ENCODE measurements at places on chromosomes 5 and 9.

- DNase-seq = no peak
Measured at GRCh38 chr9:92620845-92621244, 49.1 kb downstream of the IPPK start.

GRCh38 chr5:134120386-134121138 lies 6.1 kb downstream of the TCF7 start:
- no peak for DNase-seq

GRCh38 chr5:180975338-180975737 lies 13.3 kb upstream of the BTNL3 start:
- DNase-seq = no peak

DNA sequence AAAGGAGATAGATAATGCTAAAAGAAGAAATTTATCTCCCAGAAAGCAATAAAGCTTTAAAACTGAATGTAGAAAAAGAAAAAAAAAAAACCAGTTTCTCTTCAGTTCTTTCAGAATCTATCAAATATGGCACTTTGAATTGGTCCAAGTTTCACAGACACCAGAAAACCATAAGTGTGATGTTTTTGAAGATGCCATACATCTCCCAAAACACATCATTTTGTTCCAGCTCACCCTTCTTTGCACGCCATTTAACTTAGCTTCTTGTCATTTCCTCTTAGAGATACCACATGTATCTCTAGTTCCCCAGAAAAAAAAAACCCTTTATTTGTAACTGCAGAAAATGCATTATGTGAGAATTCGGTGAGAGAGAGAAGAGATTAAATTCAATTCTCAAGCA lies 46.1 kb upstream of the MAMDC2 start:
- DNase-seq = no peak

DNA sequence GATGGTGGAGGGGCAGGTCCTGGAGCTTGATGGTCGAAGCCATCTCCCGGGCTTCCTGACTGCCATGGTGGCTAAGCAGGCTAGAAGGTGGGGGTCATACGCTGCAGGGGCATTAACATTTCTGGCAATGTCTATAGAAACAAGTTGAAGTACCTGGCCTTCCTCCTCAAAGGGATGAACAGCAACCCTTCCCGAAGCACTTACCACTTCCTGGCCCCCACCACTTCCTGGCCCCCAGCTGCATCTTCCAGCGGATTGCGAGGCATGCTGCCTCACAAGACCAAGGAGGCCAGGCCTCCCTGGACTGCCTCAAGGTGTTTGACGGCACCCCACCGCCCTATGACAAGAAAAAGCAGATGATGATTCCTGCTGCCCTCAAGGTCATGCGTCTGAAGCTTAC lies 97.0 kb upstream of the MOCS2 start:
- no peak for DNase-seq

GRCh38 chr5:92838253-92838652 lies 742.8 kb downstream of the NR2F1-AS1 start:
- no peak for DNase-seq

- peak; percentile 54 for DNase-seq
Measured at GRCh38 chr5:42951293-42951840, 88.8 kb downstream of the ANXA2R start.

DNA sequence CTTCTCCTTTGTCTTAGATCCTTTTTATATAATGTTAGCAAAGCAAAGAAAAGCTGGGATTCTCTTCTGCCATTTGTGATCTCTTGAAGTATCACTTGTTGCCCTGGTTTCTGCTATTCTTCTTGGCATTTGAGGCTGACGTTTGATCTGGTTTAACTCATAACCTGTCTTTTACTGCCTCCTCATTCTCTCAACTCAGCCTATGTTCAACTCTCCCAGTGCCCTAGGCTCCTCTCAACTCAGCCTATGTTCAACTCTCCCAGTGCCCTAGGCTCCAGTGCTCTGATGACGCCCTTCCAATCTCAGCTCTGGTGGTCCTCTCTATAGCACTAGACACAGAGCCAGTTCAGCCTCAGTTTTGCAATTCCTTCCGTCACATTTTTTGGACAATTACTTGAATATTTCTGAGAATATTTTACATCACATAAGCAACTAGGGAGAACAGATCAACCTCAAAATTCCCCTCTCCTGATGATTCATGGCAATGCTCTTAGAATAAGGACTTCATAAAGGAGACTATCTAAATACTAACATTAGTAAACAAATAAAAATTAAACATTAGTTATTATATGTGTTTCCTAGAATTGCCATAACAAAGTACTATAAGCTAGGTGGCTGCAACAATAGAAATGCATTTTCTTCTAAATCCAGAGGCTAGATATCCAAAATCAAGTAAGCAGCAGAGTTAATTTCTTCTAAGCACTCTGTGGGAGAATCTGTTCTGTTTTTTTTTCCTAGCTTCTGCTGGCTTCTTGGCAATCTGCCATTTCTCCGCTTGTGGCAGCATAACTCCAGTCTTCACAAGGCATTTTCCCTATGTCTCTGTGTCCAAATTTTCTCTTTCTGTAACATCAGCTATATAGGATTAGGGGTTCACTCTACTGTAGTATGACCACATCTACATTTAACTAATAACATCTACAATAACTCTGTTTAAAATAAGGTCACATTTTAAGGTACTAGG lies 662.1 kb upstream of the FTMT start:
- no peak for DNase-seq

GRCh38 chr5:178252258-178252657 lies 19.7 kb upstream of the PHYKPL start:
- DNase-seq = no peak

DNA sequence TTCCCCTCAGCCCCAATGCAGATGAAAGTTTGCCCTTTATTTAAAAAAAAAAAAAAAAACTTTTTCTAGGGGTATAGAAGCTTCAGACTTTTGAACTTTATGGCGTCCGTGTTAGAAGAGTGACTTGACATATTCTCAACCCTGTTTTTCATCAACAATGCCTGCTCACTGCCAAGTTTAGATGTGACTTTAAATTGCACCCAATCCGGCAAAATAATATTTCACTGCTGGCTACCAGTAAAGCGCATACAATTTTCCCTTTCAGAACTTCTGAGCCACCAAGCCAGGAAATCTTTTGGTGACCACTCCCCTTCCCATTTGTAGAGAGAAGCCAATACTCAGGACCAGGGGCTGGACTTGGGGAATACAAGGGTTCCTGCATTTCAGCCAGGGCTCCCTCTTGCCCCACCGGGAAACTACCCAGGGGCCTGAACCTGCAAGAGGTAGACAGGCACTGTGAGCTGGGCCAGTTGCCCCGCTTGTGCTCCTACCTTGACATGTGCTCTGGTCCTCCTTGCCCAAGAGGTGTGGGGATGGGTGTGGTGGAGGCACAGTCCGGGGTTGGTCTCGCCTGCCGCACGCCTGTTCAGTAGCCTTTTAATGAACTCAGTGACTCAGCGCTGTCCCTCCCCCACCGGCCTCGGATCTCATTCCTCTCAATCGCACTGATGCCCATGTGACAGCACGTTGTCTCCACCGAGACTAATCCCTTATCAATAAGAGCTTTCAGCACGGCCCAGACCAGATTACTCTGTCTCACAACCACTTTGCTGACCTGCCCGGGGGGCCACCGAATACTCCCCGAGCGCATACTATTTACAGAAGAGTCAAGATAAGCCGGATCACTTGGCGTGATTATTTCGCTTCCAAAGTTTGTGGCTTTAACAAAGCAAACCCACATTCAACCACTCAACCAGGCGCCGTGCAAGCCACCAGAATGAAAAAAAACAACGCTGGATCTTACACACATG lies 226.4 kb downstream of the DCP2 start:
- no peak for DNase-seq

GRCh38 chr5:178818094-178818493 lies 41.7 kb upstream of the ZNF354B start:
- DNase-seq = peak; percentile 13

DNA sequence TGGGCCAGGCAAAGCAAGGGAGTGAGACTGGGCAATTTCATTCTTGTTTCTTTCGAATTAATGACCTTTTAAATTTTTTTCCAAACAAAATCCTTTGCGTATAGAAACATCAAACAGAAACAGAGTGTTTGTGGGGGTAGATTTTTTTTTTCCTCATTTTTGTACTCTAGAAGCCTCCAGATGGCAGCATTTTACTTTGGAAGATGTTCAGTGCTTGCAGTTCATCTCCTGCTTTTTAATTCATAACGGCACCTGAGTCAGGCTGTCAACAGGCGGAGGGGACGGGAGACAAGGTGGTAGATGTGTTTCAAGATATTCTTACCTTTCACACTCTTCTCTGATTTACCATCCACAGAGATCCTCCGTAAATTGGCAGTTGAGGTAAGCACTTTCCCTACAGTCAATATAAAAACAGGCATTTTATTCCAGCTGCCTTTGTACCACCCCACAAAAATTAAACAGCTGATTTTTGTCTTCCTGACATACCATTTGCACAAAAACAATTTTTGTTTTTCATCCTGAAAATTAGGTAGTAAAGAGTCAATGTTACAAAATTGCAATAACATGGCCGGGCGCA lies 99.5 kb upstream of the FBXL17 start:
- DNase-seq = peak; percentile 0

GRCh38 chr5:129506086-129506485 lies 46.0 kb downstream of the ADAMTS19 start:
- no peak for DNase-seq

DNA sequence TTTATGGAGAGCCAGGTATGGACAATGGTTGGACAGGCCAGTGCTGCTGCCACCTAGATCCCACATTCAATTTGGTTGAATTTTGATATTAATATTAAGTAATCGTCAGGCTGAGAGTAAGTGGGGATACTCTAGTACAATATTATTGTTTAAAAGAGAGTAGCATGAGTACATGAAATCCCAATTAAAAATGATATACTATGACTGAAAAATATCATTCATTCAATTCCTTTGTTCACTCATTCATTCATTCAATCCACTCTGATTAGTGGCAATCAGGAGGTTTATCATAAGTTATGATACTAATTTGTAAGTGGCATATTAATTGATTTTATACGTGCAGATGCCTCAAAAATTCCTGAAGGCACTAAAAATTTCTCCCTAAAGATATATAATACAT lies 224.2 kb downstream of the DMRT2 start:
- no peak for DNase-seq

DNA sequence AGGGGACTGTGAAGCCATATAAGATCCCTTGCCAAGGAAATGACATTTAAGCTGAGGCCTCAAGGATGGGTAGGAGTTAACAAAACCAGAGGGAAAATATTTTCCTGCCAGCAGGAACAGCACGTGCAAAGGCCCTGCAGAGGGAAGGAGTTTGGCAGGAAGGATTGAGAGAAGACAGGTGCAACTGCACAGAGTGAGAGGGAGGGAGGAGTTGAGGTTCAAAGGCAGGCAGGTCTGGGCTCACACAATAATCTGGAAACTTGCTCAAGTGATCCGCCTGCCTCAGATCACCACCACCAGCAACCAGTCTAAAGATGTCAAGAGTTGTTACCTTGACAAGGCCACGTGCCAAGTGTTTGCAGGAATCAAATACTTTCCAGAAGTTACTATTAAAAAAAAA lies 31.1 kb upstream of the PWWP2A start:
- DNase-seq = no peak

DNA sequence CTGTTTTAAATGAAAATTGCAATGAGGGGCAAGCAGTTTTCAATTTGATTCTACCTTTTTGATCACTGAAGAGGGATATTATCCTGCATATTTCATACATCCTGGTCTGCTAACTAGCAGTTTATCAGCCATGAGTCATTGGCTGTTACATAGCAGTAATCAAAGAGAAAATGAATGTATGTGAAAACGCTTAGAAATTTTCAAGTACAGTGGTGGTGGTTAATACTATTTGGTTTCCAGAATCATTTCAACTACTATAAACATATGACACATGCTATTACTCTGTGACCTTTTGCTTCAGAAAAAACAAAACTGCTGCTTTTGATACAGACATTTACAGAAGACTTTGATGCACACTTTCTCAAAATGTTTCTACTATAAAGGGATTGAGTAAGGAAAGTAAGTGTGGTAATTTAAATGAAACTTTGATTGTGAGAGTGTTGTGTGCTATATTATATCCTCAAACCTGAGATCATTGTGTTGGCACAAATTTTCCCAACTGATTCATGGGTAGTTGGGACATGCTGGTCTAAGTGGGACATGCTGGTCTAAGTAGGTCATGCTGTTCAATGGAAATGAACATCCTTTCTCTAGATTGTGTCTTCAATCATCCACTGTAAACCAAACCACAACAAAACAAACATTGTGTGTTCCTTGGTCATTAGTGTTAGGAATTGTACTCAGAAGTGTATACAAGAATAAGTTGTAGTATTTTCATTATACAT lies 5.1 kb downstream of the RNF14 start:
- no peak for DNase-seq

DNA sequence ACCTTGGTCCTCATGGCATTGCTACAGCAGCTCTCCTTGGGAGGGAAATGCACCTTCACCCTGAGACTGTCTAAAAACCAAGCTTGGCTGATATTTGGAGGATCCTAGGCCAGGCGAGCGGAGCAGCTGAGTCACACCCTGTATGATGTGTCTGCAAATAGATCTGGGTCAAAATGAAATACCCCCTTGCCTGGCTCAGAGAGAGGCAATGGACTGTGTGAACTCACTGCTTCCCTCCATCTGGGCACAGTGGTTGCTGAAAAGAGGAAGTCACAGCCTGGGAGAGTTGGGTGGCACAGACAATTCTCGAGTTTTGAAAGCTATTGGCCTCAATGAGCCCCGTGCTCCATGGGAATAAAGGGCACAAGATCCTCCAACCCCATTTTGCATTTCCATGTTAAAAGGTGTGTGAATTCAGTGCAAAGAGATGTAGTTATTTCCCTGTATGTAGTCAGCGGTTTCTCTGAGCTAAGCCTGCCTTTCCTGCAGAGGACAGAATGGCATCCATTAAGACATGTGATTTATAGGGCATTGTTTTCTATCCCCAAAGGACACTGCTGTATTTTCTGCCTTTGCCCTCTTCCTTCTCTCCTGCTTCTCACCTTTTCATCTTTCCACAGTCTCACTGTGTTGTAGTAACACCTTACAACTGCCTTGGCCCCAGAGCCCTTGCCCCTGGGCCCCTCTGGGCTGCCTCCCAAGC lies 177.2 kb downstream of the GADD45G start:
- no peak for DNase-seq

DNA sequence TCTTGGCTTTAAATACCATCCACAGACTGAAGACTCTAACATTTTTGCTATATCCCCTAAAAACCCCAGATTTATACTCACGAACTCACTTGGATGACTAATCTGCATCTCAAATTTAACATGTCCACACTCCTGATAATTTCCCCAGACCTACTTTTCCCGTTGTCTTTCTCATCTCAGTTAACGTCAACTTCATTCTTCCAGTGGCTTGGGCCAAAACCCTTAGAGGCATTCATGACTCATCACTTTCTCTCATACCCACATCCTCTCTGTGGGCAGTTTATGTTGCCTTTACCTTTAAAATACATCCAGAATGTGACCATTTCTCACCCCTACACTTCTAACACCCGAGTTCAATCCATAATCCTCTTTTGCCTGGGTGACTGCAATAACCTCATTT lies 96.7 kb downstream of the EDIL3 start:
- DNase-seq = no peak
